Stimulated activated CD4-positive, alpha-beta T cell treated with anti-CD3 and anti-CD28 coated beads, Interleukin-2, amount 100 ng/mL, for 24 hours (primary cell): ENCODE measurements at places on chromosomes 11 and 22.

GRCh38 chr22:20463324-20464095 is 25.9 kb upstream of the SCARF2 start:
- no peak for DNase-seq

- DNase-seq = no peak
These were observed 189.2 kb downstream of the CSNK2A3 start for GRCh38 chr11:11163669-11164333.

- DNase-seq = peak; percentile 75
These were observed 57.5 kb downstream of the BTG4 start for GRCh38 chr11:111454561-111455192.

DNA sequence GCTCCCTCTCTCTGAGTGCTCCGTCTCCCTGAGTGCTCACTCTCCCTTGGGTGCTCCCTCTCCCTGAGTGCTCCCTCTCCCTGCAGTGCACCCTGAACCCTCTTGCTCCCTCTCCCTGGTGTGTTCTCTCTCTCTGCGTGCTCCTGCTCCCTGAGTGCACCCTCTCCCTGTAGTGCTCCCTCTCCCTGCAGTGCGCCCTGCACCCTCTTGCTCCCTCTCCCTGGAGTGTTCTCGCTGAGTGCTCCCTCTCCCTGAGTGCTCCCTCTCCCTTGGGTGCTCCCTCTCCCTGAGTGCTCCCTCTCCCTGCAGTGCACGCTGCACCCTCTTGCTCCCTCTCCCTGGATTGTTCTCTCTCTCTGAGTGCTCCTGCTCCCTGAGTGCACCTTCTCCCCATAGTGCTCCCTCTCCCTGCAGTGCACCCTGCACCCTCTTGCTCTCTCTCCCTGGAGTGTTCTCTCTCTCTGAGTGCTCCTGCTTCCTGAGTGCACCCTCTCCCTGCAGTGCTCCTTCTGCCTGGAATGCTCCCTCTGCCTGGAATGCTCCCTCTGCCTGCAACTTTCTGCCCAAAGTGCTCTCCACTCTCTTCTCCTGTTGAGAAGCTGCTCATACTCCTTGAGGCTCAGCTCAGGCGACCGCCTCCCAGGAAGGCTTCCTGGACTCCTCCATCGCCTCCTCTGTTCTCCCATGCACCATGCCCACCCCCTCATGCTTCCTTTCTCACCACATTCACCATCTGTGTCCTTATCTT is 48.4 kb upstream of the WNT7B start:
- DNase-seq = no peak

- no peak for DNase-seq
These were observed 773.0 kb upstream of the LUZP2 start for GRCh38 chr11:23723861-23724260.

DNA sequence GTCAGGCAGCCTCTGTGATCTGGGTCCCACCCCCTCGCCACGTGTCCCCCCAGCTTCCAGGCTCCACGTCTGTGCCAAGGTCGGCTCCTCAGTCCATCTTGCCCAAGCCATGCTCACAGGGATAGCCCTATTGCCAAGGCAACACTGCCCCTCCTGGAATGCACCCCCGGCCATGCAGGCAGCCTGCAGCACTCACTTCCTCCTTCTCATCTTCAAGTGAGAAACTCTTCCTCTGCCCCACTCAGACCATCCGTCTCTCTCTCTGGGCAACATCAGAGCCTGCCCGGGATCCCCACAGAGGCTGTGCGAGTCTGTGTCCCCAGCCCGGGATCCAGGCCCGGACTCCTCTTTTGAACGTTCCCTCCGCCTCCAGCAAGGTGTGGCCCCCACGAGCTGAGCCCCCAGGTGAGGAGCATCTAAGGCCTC is 852.3 kb downstream of the BRD1 start:
- DNase-seq = no peak

DNA sequence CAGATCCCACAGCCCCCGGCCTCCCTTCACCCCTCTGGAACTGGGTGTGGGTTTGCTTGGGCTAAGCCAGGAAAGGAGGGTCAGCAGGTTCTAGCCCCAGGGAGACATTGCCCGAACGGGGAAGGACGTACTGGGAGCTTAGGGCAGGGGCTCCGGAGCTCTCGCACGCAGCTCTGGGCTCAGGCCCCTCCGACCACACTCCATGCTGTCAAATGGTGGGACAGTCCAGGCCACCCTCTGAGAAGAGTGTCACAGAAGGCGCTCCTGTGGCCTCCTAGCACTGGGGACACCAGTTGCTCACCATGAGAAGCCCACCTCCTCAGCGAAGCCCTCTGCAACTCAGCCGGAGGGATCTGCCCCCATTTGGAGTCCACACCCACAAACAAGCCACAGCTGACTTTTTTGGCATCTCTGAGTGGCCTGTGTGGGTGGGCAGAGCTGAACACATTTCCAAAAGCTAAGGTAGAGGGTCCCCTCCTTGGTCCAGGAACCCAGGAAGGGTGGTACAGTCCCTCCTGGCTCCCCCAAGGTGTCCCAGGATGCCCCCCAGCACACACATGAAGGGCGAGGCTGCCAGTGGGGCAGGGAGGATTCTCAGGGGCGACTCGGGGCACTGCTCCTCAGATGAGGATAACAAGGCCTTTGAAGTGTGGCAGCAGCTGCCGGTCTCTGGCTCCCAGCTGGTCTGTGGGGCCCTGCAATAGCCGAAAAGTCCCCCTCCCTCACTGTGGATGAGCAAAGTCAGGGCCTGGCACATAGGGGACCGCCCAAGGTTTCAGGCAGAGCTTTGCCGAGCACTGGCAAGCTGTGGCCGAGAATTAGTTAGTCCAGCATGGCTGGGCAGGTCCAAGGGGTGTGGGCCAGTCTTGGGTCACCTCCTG is 13.0 kb upstream of the TEF start:
- no peak for DNase-seq

- DNase-seq = no peak
These were observed 622.8 kb downstream of the NTM start for GRCh38 chr11:131993246-131993645.

DNA sequence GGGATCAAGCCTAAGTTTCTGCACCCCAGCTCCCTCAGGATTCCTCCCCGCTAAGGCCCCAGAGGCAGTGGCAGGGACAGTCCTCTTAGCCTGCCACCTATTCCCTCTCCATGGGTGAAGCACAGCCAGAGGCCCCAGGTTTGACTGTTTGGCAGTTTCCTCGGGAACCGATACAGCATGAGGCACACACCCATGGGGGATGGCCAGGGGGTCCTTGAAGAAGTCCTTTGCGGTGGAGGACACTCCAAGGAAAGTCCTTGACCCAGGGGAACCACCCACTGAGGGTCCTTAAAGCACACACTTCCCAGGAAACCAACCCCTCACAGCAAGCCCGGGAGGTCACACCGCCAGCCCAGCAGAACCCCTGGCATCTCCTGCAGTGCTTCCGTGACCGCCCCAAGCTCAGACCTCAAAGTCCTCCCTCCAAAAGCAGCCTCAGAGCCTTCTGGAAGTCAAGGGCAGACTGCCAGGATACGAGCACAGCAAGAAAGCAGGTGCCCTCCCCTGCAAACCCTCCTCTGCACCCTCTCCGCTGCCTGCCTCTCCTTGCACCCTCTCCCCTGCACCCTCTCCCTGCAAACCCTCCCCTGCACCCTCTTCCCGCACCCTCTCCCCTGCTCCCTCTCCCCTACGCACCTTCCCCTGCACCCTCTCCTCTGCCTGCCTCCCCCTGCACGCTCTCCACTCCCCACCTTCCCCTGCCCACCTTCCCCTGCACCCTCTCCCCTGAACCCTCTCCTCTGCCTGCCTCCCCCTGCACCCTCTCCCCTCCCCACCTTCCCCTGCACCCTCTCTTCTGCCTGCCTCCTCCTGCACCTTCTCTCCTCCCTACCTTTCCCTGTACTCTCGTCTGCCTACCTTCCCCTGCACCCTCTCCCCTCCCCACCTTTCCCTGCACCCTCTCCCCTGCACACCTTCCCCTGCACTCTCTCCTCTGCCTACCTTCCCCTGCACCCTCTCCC is 1.4 kb downstream of the SIGIRR start:
- no peak for DNase-seq

- DNase-seq = no peak
These were observed 5.9 kb upstream of the RAC2 start for GRCh38 chr22:37249986-37250385.

DNA sequence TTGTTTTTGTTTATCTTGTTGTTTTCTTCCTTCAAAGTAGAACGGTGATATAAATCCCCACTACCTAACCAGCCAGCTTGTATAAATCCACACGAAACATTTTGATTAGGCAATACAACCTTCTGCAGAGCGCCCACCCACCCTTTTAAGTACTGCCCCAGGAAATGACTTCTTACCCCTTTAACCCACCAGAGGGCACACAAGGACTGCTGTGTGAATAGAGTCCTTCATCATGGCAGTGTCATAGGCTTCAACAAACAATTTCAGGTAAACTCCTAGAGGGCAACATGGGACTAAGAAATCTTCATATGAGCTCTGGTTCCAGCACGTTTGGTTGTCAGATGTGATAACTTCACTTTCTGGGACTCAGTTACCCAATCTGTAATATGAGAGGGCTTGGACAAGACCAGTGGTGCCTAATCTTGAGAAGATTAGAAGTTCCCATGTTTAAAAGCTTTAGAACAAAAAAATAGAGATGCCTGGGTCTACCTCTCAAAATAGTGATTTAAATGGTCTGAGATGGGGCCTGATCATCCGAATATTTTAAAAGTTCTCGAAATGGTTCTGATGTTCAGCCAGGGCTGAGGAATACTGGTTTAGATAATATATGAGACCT is 56.1 kb downstream of the PIWIL4 start:
- peak; percentile 32 for DNase-seq

- DNase-seq = peak; percentile 35
These were observed 3.1 kb downstream of the CPT1A start for GRCh38 chr11:68838572-68838964.

DNA sequence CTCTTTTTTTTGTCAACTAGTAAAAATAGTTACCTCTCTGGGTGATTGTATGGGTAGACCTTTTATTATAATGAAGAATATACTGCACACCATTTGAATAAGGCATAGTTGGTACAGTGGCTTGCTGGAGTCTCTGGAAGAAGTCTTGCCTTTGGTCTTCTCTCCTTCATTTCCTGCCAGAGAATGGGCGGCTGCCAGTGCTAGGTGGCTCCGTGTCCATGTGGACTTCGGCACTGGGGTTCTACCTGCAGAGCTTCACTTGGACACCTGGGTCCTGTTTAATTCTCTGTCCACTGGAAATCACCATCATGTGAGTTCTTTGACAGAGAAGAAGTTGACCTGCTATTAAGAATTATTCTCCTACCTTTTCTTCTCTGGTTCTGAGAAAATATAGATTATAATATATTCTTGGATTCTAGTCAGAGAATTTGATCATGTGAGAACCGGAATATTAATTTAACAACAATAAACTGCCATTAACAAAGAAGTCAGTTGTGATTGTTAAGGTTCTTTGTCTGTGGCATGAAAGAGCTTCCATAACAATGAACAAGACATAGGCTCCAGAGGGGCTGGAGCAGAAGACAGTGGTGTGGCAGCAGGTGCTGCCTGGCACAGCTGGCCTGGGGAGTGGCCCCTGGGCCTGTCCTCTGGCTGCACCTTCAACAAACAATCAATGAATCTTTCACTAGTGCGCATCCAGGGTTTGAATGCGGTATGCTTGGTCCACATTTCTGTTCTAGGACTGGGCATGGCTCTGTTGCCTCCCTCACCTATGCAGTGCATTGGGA is 77.5 kb downstream of the PPFIBP2 start:
- DNase-seq = no peak

DNA sequence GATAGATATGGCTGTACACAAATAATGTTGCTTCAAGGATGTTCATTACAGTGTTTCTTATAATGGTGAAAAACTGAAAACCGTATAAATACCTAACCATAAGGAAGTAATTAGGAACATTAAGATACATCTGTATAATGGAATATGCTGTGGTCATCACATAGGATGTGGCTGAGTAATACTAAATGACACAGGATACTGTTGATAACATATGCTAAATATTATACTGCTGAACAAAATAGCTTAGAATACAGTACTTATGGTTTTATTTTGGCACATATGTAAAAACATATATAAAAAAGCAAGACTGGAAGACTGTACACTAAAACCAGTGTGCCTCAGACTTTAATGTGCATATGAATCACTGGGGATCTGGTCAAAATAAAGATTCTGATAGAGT is 43.8 kb downstream of the FBXO7 start:
- DNase-seq = no peak

DNA sequence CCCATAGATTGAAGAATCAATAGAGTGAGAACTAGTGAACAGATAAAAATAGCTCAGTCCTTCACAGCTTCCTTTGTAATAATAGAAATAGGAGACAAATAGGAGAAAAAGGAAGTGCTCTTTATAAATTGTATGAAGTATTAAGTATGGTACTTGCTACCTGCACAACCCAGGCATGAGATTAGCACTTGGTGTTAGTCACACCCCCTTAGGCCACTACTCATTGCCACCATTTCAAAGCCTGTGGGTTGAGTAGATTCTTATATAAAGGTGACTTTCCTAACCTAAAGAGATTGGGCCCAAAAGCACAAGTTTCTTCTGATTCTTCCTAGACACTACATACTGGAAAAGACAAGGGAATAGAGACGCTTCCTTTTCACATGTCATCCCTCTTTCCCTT is 37.7 kb upstream of the ADORA2A start:
- DNase-seq = no peak

DNA sequence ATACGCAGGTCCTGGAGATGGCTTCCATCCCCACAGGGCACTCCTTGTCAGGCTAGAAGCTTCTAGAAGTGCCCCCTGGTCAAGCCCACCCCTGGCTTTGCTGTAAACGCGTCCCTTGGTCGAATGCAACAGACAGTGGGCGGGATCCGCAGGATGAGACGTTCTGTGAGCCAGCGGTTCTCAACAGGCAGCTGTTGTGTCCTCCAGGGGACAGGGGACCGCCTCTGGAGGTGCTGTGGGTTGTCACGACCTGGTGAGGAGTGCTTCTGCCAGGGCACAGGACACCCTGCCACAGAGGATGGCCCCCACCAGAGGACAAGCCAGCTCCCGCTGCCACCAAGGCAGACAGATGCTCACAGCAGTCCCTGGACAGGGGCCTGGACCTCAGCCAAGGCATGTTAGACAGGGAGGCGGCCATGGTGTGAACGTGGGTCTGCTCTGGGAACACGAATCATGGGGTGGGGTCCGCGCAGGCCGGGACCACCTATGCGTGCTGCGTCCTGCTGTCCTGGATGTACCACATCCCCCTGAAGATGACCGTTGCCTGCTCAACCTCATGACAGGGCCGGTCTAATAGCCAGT is 11.7 kb downstream of the CRELD2 start:
- DNase-seq = no peak

GRCh38 chr11:1487091-1487850 is 692 bp upstream of the MOB2 start:
- no peak for DNase-seq

GRCh38 chr22:46893281-46894020 is 131.0 kb downstream of the TBC1D22A start:
- DNase-seq = no peak

DNA sequence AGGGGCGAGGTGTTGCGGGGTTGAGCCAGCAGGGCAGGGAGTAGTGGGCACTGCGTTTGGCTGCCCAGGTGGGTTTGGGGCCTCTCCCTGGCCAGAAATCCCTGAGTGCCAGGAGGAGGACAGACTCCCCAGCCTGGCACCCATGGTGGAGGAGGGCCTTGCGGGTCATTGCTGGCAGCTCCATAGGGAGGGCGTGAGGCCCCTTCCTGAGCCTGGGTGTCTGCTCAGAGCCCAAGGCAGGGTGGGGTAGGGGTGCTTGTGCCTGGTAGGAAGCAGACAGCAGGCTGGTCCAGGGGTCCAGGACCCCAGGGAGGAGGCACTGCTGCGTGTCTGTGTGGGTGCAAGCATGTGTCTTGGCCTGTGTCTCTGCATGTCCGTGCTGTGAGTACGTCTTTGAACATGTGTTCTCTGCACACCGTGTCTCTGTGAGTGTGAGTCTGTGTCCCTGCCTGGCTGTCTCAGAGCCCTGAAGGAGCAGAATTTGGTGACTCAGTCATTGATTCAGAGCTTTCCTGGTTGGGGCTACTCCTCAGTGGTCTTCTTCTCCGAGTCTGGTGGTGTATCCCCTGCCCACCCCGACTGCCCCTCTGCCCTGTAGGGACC is 3.9 kb downstream of the TSPAN4 start:
- DNase-seq = no peak
